Keratinocyte (primary cell): ENCODE measurements at places on chromosomes 3 and 15.

- no peak for DNase-seq
Measured at GRCh38 chr15:83571820-83572707, 81.9 kb upstream of the ADAMTSL3 start.

DNA sequence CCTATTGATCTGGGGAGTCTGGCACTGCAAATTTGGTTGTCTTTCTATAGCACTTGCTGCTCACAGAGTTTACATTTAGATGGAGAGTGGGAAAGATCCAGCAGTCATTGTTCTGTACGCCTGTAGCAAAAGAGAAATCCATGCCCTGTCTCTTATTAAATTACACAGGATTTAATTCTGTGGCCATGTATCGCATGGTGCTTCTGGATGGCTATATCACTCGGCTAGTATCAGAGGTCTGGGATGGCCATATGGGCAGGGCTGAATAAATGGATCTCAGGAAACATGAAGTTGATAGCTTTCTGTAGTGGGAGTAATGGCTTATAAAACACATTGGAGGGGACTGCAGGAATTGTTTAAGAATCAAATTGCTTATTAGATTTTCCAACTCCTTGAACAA lies 325.8 kb upstream of the DPH6 start:
- DNase-seq: no peak

- no peak for DNase-seq
Measured at GRCh38 chr3:72158639-72159326, 373.8 kb upstream of the PROK2 start.

- no peak for DNase-seq
Measured at GRCh38 chr3:54865316-54865715, 62.5 kb downstream of the LRTM1 start.

DNA sequence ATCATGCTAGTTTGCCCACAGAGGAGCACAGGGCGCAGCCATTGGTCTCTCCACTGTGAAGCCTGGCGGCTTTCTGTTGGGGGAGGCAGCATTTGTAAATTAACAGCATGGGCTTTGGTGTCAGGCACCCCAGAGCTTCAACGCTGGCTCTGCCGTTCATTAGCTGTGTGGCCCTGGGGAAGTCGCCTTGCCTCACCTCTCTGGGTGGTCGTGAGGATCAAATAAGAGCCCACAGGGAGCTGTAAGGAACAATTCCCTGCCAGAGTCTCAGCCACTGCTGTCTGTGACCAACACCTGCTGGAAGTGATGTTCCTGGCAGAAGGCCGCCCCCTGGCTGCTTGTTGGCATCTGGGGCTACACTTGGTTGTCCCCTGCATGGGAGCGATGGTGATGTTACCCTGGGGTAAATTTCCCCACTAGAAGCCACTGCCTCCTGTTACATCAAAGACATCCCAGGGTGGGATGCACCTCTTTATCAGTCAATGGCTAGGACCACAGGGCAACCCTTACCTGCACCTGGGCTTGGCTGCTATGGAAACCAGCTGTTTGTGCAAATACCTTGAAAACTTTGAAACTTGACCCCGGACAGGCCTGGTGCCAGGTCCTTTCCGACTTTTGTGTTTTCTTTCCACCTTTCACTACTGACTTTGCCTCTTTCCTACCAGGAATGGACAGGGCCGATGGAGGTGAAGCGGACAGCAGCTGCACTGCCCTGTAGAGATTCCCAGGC lies 36.9 kb downstream of the DNASE1L3 start:
- DNase-seq: no peak

DNA sequence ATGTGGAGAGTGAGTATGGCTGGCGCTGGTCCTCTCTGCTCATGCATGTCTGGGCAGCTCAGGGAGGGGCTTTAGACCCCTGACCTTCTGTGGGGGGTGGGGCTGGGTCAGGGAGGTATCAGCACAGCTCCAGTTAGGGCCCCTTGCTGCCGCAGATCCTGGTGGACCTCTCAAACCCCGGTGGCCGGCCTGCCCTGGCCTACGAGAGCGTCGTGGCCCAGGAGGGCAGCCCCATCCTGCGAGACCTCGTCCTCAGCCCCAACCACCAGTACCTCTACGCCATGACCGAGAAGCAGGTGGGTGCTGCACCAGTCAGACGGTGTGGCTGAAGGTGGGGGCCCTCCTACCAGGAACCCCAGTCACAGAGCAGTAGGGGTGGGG lies 20.2 kb downstream of the PLXNA1 start:
- DNase-seq: no peak
